Esophagus muscularis mucosa (tissue), 4 donors: ENCODE measurements at places on chromosomes 2 and 18. TPM values are rescaled to one million over a fixed set of nuclear protein-coding genes. Genes with fewer than 3 reads are reported as not detected.

MYCN gene
- total RNA-seq: 0.83 TPM

DNA sequence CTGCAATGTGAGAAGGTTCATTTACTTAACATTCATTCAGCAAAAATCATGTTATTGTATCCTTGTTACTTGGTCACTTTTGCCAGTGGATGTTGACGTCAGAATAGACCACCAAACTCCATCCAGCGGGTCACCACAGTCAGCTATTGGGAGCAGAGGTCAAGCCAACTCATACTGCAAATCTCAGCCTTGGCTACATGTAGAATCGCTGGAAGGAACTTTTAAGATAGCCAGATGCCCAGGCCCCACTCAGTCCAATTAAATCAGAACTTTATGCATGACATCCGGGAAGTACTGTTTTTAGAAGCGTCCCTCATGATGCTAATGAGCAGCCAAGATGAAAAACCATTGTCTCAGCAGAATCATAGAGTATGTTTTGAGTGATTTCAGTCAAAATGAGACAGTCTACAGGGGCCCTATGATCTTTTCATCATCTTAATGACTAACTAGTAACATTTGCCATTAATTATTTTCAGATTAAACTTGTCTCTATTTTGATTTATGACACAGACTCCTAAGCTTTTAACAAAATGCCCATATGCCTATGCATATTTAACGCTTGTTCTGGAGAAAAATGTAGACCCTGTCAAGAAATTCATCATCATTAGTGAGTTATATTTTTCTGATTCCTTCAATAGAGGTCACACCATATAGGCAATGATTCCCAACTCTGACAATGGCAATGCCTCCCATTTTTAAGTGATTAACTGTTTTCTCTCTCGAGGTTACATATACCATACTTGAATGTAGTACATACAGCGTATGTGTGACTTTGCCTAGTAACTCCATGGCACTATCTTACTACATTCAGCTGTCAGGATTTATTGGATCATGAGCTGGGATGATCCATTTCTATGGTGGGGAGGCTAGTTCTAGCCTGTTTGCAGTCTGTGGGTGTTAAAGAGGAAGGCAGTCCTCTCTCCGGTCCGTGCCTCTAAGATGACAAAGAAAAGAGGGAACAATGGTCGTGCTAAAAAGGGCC, 63.7 kb upstream of the CCBE1 start:
- DNase-seq: no peak

- no peak for DNase-seq
Measured at GRCh38 chr18:23689031-23689615, at the start of gene LAMA3. Gene LAMA3, plus strand, starts transcription at chr18:23689453. Its CDS starts 231 bp downstream, at chr18:23689684.

KHK gene
- 2.0 TPM for total RNA-seq

GULP1 gene
- 49.0 TPM for total RNA-seq

- DNase-seq: no peak
Measured at GRCh38 chr2:29114946-29115609, at the start of gene CLIP4. Gene CLIP4, plus strand, starts transcription at chr2:29115415. Its CDS starts 5,974 bp downstream, at chr2:29121389.

EDAR gene
- not detected for total RNA-seq

DNA sequence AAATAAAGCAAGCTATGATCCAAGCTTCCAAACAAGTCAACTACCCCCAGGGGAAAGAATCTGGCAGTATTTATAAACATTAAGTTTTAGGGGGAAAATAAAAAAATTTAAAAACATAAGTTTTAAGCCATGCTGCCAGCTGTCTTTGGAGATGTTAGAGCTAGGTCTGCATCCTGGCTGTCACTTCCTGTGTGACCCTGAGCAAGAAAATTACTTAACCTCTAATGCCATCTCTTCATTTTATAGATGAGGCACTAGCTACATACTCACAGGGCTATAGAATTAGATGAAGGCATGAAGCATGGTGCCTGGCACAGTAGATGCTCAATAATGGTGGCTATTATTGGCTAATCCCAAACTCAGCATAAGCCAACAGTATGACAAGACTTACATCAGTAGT, 28.1 kb downstream of the STARD7 start:
- no peak for DNase-seq

- no peak for DNase-seq
Measured at GRCh38 chr18:42798606-42799170, 316.8 kb downstream of the RIT2 start.
